ENCODE measurements at places on chromosomes 3 and 15.

GRCh38 chr15:52784799-52785671 is 5.1 kb downstream of the ONECUT1 start:
- DNase-seq, result no peak

GRCh38 chr3:103693831-103694230 is 1259.0 kb downstream of the ZPLD1 start:
- DNase-seq, result no peak

GRCh38 chr15:66996094-66996493 is 69.3 kb upstream of the SMAD3 start:
- DNase-seq, result no peak

DNA sequence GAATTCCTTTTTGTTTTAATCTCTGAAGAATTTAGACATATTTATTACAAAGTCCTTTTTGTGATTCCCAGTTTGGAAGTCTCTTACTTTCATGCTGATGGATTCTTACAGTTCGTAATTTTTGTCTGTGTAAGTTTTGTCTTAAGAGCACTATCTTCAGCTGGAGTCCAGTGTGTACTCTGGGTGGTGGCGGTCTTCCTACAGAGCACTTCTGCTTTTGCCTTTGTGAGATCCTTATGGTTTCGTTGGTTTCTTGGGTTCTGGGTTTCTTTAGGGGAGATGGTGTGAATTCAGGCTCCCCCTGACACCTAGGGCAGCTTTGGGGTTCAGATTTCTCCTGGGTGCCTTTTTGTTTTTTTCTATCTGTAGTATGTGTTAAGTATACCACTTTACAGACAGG is 45.3 kb downstream of the PLS1 start:
- no peak for DNase-seq

GRCh38 chr15:89502867-89503595 is 6.6 kb upstream of the RHCG start:
- no peak for DNase-seq

- DNase-seq, result no peak
These were observed 36.5 kb downstream of the SLC6A20 start for GRCh38 chr3:45759851-45760250.

GRCh38 chr15:55980511-55980910 is 12.9 kb downstream of the NEDD4 start:
- DNase-seq, result no peak

DNA sequence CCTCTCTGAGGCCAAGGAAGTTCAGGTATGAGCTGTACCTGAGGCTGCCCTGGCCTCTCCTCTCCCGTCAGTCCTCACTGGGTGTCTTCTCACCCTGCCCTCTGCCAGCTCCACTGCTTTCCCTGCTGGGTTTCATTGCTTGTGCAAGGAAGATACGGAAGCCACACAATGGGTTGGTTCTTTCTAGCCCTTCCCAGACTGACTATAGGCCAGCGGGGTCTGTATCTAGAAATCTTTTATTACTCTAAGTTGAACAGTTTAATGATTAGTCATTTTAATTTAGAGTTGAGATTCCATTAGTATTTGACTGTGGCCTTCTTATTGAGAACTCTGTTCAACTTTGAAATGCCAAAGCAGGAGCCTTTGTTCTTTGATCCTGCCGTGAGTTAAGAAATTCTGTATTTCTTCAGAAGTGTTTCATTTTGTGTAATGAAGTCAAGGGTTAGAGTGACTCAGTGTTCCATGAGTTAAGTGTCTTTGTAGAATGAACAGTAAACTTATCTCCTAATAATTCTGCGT is 16.2 kb downstream of the C3orf62 start:
- peak; percentile 3 for DNase-seq

DNA sequence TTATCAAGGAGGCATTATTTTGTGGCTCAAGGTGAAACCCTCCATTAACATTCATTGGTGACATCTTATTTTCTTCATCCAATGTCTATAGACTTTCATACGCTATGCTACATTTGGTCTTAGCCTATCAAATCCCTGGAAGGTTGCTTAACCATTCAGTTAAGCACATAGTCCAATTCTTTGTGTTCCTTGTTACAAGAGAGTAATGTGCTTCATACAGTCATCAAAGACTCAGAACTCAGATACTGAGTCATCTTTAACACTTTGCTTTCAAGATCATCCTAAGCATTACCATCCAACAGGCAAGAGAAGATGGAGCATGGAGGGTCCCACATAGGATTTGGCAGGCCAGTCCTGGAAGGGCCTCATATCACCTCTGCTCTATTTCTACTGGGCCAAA is 1202.1 kb downstream of the ROBO1 start:
- DNase-seq, result no peak

GRCh38 chr15:57866149-57866736 is 159.7 kb downstream of the POLR2M start:
- peak; percentile 27 for DNase-seq

- no peak for DNase-seq
These were observed 22.1 kb downstream of the AGBL1 start for GRCh38 chr15:86101818-86102217.

- no peak for DNase-seq
These were observed 32.2 kb upstream of the SEC22A start for GRCh38 chr3:123169492-123169929.

- peak; percentile 45 for DNase-seq
These were observed 51.1 kb downstream of the PTPRG start for GRCh38 chr3:61612211-61613194.

- peak; percentile 51 for DNase-seq
These were observed 180.3 kb upstream of the TSC22D2 start for GRCh38 chr3:150227839-150228238.

DNA sequence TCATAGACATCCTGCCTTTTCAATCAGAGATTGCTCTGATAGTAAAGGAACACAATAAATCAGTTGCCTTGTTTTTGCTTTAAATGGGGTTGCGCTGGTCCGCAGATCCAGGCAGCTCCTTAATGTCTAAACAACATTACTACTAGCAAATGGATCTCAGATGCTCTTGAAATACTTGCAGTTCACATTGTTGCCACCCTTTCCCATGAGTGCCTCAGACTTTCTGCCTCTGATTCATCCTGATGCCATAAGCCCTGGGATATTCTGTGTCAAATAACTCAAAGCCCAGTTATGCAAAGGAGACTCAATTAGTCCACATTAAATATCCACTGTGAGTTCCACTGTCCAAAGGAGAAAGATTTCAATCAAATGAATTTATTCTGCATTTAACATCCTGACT is 196.7 kb downstream of the PLCH1 start:
- DNase-seq, result peak; percentile 64

- DNase-seq, result no peak
These were observed 107.9 kb downstream of the STAC start for GRCh38 chr3:36488077-36488789.

GRCh38 chr3:100941041-100941440 is 52.2 kb downstream of the ABI3BP start:
- no peak for DNase-seq

DNA sequence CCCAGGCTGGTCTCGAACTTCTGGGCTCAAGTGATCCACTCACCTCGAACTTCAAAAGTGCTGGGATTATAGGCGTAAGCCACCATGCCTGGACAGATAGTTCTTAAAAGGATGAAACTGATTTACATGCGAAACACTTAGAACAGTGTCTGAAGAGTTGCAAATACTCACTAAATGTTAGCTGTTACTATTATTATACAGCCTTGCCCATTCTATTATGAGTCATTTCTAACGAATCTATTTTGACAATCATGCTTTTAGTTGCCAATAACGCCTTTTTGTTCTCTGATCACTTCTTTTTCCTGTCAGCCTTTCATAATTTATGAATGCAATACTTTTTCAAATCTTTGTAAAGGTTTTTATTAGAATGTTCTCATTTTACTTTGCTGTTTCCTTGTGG is 112.7 kb downstream of the SNRK start:
- no peak for DNase-seq

DNA sequence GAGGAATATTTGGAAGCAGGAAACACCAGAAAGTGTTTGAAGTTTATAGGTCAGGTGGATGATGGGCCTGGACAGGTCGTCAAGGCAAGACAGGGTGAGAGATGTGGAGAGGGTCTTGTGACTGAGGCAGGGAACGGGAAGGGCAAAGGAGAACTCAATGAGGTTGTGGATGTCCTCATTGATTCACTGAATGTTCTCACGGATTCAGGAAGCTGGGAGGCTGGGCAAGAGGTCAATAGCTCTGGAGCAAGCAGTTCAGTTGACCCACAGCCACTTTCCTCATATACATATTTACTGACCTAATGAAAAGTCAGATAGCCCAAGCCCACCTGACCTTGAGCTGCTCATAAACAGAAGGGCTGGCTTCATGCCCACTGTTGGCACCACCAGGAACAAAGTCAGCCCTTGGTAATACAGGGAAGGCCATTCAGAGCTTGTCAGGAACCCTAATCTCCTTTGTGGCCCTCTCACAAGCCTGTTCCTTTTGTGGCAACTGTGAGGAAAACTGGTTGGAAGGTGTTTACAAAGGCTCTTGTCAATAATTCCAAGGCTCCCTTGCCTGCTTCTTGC is 31.6 kb downstream of the ARRDC4 start:
- DNase-seq, result no peak

DNA sequence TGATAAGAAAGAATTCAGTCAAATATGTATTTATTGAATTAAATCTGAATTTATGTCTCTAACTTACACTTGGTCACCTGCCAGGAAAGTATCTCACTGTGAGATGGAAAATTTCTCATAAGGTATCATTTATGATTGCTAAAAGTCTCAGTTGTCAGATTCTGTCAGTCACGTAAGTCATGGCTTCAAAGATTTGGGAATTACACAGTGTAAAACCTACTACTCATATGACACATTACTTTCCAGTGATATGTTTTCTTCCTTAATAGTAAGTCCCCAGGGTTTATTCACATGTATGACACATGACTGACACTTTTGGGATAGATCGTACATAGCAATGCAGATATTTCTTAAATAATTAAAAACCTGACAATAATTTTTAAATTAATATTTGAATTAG is 792.2 kb downstream of the PLOD2 start:
- DNase-seq, result no peak

GRCh38 chr3:95134693-95135413 is 1072.0 kb downstream of the NSUN3 start:
- no peak for DNase-seq

DNA sequence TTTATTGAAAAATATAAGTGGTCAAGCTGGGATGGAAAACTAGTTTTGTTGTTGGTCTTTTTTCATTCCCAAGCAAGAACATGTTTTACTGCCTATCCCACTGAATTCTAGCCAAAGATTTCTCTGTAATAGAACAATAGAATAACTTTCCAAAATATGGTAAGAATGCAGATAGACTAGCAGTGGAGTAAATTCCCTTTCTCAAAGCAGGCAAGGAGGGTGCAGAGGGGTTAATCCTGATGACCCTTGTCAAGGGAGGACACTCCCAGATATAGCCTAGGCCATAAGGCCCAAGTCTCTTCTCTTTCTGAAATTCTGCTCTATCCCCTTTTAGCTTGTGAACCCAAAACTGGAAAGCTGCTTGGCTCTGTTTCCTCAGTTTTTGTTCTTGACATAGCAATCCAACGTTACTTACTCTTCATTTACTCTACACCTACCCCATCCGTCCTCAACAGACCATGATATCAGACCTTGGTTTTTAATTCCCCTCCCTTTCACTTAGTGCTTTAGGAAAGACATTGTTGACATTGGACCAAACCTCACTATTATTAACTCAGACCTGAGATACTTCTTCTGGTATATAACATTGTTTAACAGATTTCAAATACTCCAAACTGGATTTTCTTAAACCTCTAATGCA is 453.6 kb upstream of the THBS1 start:
- DNase-seq, result no peak

GRCh38 chr3:42652251-42652610 is 1.3 kb upstream of the ZBTB47 start:
- peak; percentile 17 for DNase-seq

DNA sequence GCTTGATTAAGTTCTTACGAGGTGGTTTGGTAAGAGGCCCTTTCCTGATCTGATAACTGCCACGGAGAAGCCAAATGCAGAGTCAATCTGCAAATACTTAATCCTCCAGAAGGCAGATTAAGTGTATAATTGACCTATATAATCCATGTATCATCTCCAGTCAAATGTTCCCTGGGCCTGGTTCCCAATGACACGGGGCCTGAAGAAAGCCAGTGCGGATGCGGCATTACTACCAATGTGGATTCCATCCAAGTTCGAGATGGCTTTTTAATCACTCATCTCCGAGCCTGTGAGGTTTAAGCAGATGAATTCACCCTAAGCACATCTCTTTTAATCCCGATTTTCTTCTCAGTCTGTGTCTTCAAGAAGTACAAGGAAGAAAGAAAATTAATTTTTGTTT is 60.0 kb upstream of the FEZF2 start:
- no peak for DNase-seq

DNA sequence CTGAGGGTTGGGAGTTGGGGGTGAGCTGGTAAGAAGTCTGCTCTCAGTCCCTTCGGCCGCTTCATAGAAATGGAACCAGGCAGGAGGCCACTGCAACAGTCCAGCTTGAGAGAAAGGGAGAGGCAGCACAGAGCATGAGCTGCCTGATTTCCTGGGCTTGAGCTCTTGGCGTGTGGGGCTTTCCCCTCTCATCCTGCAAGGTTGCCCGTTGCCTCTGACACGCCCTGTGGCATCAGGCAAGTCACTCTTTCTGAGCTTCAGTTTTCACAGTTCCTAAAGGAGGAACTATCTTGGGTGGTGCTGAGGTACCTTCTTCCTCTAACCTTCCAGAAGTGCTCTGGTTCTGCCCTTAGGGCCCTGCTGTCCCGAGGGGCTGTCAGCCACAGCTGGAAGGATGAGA is 4.9 kb downstream of the MESP2 start:
- no peak for DNase-seq

DNA sequence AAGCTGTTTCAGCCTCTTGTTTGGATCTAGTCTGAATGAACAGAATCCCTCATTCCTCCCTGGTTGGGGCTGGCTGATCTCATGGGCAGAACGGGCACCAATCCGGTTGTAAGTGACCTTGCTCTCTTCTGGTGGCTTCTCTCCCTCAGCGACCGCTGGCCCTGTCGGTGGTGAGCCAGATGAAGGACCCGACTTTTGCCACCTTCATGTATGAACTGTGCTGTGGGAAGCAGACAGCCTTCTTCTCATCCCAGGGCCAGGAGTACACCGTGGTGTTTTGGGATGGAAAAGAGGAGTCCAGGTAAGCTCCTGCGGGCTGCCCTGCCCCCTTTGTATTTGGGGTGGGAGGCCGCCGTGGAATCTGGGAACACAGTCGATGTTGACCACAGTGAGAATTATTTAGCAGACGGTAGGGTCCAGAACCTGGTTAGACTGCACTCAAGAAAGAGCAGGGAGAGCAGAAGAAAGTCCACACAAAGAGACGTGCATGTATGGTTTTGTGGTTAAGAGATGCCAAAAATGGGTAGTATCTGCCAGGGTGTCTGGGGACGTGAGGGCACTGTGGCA is 138.8 kb downstream of the LRRK1 start:
- no peak for DNase-seq
